Right ventricle myocardium superior (tissue), 1 donor: ENCODE measurements at places on chromosomes 4 and X. TPM values are rescaled to one million over a fixed set of nuclear protein-coding genes. Genes with fewer than 3 reads are reported as not detected.

DNA sequence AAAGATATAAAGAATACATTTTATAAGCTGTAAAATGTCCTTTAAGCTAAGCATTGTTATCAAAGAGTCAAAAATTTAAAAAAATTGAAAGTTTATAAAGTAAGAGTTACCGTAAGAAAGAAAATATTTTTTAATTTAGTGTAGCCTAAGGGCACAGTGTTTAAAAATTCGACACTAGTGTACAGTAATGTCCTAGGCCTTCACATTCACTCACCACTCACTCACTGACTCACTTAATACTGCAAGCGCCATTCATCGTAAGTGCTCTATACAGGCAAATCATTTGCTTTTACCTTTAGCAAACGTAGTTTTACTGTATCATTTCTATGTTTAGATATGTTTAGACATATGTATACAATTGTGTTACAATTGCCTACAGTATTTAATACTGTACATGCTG is 20.2 kb downstream of the GLRA3 start:
- no peak for DNase-seq

GRCh38 chr4:171281359-171281758 is 531.8 kb upstream of the GALNTL6 start:
- DNase-seq, result no peak

DNA sequence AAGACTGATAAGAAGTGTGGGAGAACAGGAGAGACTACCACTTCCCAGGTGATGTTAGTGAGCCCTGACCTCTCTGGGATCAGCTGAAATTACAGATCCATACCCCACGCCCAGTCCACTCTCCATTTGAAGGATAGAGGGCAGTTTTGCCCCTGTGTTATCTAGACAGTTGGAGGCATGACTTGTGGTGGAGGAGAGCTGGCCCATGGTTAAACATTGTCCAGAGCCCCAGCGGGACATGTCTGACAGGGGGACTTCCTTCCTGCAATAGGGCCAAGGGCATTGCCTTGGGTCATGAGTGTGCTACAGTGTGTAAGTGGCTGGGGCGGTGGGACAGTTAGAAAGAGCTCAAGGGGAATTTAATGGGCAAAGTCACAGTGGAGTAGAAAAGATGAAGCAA is 181.1 kb downstream of the MID1IP1 start:
- DNase-seq, result no peak

Gene CENPVL2
- total RNA-seq, result not detected

Gene NKX1-1
- total RNA-seq, result not detected

Gene CLDN2
- total RNA-seq, result not detected
